ENCODE measurements at places on chromosomes 6 and 20. TPM values are rescaled to one million over a fixed set of nuclear protein-coding genes. Genes with fewer than 3 reads are reported as not detected.
A peak's percentile ranks its signal among the peaks of the same experiment; 100 is the strongest.

- DNase-seq = peak; percentile 7
Measured at GRCh38 chr6:13091192-13091591, 237.1 kb downstream of the TBC1D7 start.

GRCh38 chr6:29603930-29604329 is 19.0 kb downstream of the OR2H2 start:
- DNase-seq = no peak

- DNase-seq = no peak
Measured at GRCh38 chr6:42304053-42304712, 86.5 kb upstream of the MRPS10 start.

GRCh38 chr6:128929869-128930268 is 46.9 kb downstream of the LAMA2 start:
- DNase-seq = no peak

DNA sequence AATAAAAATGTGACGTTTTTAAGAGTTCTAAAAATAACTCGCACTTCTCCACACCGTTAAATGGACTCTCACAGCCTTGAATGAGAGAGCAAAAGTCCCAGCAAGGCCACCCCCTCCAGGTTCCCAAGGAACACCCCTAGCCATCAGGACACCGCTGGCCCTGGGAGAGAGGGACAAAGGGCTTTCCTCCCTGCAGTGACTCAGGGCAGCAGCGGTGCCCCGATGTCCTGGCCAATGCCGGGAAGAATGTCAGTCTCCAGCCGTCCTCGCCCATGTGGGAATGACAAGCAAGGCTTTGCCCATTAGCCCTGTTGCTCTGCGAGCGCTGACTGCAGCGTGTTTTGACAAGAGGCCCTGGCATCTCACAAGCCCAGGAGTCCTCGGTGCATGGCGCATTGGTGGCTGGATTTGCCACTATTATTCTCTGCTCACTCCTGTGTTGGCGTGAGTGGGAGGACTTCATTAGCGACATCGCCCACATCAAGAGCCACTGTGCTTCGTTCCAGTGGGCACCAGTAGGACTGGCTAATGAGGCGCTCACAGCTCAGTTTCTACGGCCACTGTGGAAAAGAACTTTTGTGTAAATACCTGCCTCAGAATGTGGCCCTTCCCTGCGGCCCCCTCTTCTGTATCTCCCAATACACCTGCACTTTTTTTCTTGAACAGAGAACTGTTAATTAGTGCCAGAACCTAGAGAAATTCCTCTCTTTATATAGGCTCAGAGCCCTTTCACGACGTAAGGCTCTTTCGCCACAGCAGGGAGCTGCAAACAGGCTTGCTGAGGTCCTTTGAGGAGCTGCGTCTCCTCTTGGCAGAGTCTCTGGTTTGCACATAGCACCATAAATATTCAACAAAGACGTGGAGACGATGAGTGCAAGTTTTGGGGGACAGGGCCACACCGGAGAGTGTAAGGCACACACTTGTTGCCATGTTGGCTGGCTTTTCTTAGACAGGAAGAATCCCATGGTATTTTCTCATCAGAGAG is 336.6 kb downstream of the TAF4 start:
- DNase-seq = no peak

GRCh38 chr6:42729731-42730130 is 7.3 kb upstream of the PRPH2 start:
- no peak for DNase-seq

- no peak for DNase-seq
Measured at GRCh38 chr6:14544666-14545065, 427.1 kb downstream of the CD83 start.

DNA sequence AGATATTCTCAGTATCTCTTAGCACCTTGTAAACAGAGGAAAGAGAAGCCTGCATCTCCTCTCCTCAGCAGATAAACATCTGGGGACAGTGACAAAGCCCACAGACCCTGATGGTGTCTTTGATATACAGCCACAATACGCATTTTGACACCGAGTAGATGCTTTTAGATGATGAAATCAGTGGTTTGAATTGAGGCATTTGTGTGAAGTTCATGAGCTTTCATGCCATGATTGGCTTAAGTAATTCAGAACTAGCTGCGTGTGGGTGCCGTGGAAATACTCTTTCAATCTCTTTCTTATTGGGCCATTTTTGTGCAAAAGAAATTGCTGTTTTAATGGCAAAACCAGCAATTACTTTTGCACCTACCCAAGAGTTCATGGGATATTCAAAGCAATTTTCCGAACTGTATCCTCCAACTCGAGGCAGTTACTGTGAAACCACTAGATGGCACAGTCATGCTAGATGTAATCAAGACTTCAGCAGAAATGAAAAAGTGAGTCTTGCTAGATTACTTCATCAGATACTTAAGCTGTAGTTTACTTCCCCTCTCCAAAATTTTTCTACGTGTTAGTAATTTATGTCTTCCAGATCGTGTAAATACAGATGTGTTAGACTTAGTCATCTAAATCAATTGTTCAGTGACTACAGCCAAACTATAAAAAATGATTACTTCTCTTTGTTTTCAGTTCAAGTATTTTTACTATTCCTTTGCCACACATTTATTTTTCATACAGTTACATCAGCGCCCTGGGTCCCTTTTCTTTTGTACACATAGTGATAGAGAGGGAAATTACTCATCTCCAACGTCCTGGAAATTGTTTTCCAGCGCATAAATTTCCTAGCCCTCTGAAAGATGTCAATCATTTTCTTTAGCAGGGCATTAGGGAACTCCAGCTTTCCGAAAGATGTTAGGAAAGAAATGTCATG is 49.4 kb downstream of the IYD start:
- DNase-seq = no peak

DNA sequence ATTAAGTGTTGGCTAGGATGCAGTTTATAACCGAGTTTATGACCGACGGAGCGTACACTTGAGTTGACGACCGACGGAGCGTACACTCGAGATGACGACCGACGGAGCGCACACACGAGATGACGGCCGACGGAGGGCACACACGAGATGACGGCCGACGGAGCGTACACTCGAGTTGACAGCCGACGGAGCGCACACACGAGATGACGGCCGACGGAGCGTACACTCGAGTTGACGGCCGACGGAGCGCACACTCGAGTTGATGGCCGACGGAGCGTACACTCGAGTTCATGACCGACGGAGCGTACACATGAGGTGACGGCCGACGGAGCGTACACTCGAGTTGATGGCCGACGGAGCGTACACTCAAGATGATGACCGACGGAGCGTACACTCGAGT is 119.8 kb downstream of the HUS1B start:
- DNase-seq = no peak

GRCh38 chr20:14604143-14604542 is 266.7 kb upstream of the FLRT3 start:
- DNase-seq = no peak

- no peak for DNase-seq
Measured at GRCh38 chr20:44593751-44594150, 11.4 kb downstream of the PKIG start.

GRCh38 chr6:134637847-134638437 is 312.0 kb downstream of the ALDH8A1 start:
- DNase-seq = no peak

Gene TRAPPC3L
- not detected for total RNA-seq

Gene LY6G6C
- not detected for total RNA-seq

Gene DPPA5
- total RNA-seq = not detected

Gene SIRPD
- total RNA-seq = not detected

Gene MOG
- not detected for total RNA-seq

Gene CYP39A1
- 0.68 TPM for total RNA-seq

Gene GTSF1L
- total RNA-seq = not detected

Gene ECT2L
- not detected for total RNA-seq

Gene IL17A
- not detected for total RNA-seq

Gene PCK1
- 4.2 TPM for total RNA-seq

Measured in thoracic aorta (tissue), 2 donors.